Nucleus accumbens (tissue), 56 donors: ENCODE measurements at places on chromosomes 16 and 17.

DNA sequence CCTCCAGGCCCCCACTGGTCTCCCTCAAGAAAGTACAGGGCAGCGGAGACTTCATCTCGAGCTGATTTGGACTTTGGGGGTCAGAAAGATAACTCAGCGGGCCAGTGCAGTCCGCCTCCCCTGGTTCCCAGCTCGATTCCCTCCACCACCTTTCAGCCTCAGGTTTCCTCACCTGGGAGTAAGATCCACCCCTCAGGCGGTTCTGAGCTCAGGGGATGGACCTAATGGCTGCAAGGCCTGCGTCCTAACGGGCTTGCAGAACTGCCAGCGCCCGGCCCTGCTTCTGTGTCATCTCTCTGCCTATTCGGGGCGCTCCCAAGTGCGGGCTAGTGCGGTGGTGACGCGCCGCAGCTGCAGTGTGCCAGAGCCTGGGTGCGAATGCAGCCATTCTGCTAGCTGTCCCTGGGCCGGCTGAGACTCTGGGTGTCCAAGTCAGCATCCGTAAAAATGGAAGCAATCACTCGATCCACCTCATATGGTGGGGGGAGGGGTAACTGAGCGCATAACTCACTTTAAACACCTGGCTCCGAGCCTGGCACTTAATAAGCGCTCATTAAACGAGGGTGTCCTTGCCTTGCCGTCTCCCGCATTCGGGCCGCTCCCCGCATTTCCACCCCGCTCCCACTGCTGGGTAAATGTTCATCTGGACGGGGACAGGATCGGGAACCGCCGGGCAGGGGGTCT is 129.6 kb upstream of the LHX1 start:
- DNase-seq = no peak

DNA sequence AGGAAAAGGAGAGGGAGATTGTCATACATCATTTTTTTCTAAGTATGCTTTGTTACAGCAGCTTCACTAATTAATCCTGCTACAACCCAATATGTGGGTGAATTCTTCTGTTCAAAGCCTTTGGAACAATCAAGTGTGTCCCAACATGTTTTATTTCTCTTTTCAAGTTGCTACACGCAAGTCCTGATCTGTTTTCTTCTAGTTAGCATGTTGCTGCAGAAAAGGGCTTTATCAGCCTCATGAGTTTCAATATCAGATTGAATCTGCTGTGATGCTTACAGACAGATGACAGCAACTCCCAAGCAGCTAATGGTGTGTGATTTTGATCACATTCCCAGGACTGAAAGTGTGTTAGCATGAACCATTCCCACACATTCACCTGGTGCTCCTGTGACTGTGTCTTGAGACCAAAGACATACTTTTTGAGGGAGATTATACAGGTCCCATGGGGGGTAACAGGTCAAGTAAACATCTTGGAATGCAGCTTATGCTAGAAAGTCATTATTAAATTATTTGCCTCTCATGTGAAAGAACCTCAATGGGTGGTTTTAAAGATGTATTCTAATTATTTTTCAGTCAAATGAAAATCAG is 96.9 kb upstream of the KCNJ16 start:
- no peak for DNase-seq

DNA sequence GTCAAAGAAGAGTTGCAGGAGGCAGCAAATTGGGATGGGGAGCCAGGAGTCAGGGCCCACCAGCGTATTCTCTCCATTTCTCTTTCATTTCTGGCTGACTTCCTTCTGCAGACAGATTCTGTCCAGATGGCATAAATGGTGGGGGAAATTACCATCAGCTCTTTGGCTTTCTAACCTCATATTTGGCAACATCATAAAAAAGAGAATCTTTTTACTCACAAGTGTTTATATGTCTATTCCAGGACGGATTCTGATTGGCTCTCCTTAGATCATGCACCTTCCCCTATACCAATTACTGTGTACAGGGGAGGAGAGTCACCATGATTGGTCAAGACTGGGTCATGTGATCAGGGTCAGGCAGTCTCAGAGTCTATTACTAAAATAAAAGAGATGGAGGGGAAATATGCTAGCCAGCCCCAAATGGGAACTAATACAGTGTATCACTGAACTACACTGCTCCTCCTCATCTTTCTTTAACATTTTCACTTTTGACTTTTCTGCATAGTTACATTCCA is 537.1 kb upstream of the EEF2KMT start:
- DNase-seq = no peak

DNA sequence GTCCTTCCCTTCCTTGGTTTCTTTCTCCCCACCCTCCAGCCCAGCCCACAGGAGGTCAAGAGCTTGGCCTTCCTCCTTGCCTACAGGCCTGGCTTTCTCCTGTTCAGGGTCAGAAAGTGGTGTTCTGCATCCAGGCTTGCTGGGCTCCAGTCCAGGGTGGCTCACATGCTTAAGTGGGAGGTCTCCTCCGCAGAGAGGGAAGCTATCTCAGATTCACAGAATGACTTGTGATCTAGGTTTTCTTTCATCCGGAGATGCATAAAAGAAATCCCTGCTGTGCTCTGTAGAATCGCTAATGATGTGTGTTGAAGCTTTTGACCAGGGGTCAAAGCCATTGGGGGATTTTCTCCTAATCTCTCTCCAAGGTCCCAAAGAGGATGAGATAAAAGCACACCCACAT is 382.3 kb upstream of the EEF2KMT start:
- no peak for DNase-seq

DNA sequence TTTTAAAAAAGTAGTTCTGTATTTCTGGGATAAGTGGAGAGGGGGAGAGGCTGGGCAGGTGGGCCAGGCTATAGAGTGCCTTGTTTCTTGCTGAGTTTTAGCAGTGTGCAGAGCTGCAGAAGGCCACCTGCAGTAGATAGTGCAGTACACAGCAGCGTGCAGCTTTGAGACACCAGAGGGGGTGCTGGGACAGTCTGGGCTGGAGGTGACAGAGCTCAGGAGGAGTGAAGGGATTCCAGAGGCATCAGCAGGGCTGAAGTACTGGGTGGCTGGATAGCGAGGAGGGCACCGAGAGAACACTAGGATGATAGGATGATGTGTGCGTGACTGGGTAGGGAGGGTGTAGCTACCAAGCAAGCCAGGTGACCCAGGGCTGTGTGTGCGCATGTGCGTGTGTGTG is 26.6 kb downstream of the LCMT1 start:
- DNase-seq = no peak

DNA sequence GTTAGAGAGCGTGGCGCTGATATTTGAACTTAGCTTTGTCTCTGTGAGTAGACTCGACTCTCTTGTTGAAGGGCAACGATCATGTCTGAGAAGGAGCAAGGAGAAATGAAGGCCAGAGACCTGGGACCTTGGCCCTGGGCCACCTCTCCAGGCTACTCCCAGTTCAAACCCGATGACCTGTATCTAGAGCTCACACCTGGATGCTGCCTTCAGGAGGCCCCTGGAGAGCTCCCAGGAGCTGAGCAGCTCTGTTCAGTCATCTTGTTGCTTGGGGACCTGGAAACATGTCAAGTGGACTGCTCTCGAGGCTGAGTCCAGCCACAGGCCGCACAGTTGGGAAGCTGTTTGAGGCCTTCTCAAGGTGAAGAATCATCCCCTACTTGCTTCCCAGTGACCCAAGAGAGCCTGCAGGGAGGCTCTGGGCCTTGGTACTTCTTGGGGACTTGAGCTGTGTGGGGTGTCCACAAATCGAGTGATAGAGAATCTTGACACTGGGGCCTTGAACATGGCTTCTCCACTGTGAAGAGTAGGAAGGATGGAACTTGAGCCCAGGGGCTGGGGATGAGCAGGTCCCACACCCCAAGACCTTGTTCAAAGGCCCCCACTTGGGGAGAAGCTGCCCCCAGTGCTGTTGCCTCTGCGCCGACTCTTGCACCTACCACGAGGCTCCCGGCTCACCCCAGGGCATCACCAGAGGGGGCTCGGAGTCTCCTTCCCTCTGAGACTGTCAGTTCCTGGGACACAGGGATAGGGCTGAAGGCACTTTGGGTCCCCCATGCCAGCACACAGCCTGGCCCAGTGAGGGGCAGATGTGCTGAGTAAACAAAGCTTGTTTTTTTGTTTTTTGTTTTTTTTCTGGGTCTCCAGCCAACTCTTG is 112.1 kb downstream of the IRX5 start:
- DNase-seq = no peak

- DNase-seq = no peak
Measured at GRCh38 chr16:11852092-11852809, 909 bp upstream of the RSL1D1 start.

GRCh38 chr17:49122566-49122965 is 10.0 kb upstream of the B4GALNT2 start:
- DNase-seq = no peak

GRCh38 chr16:20301840-20302239 is 25.5 kb downstream of the GP2 start:
- DNase-seq = no peak

GRCh38 chr17:62716834-62717588 is 89.5 kb downstream of the MRC2 start:
- DNase-seq = no peak
